Kidney (tissue), 22 donors: ENCODE measurements at places on chromosomes 3 and 15. TPM values are rescaled to one million over a fixed set of nuclear protein-coding genes. Genes with fewer than 3 reads are reported as not detected.

- no peak for DNase-seq
These were observed 65.8 kb upstream of the FLNB start for GRCh38 chr3:57942388-57942787.

DNA sequence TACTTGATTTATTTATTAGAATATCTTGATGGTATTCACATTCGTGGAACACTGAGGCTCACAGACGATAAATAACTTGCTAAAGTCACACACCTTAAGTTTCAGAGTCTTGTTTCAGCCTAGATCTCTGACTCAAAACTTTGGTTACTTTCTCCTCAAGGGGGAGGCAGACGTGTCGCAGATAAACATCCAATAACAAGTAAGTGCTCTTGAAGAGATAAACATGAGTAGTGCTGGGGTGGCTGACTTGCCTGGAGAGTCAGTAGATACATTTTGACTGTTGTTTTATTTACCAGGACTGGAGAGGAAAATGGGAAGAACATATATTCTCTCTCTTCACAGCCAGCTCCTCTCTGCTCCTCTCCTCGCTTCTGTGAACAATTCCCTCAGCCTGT lies 31.3 kb downstream of the FBXO45 start:
- DNase-seq = no peak

DNA sequence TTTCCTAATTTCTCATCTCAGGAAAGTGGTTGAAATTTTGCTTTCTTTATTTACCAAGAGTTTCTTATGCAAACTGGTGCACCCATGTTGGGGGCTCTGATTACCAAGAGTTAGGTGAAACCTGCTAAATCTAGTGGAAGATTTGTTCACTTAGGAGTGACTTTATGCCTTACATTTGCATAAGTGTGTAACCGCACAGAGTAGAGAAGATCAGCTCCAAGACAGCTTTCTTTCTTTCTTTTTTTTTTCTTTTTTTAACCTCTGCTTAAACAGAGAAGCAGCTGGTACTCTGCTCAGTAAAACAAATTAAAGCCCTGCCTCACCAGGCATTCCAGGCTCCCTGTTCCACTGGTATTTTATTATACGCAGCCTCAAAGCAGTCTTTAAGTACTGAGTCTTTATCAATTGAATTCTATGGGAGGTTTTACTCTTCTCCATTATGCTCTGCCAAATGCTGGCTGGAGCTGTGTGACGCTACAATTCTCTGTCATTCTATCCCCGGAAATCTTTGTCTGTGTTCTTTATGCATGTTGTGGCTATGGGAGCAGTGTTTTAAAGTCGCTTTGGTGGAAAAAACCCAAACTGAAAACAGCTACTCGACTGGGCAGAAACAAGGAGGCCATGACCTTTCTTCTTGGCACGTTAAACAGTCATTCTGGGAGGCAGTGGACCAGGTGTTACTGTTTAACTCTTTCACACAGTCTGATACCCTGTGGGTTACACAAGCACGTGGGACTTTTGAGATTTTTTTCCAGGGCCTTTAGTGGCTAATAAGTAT lies 55.2 kb upstream of the GBE1 start:
- DNase-seq = no peak

MESP1 gene
- polyA plus RNA-seq = 6.0 TPM

HGD gene
- 251 TPM for polyA plus RNA-seq
